ENCODE measurements at places on chromosomes 5 and 9.

DNA sequence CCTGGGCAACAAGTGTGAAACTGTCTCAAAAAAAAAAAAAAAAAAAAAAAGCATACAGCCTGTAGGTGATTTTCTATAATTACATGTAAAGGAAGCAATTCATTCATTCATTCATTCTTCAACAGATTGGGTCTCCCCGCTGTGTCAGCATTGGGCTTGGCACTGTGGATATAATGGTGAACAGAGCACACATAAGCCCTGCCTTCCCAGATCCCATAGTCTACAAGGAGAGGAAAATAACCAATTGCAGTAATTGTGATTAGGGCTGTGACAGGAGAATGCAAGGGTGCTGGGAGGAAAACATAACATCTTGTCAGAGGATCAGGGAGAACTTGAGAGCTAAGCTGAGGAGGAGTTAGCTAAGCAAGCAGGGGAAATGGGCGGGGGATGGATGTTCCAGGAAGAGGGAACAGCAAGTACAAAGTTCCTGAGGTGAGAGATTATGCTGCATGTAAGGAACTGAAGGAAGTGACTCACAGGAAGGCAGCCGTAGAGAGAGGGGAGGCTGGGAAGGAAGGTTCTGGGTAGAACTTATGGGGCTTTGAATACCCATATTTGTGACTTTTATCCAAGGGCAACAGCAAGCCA, 24.0 kb upstream of the KLF9 start:
- no peak for DNase-seq

DNA sequence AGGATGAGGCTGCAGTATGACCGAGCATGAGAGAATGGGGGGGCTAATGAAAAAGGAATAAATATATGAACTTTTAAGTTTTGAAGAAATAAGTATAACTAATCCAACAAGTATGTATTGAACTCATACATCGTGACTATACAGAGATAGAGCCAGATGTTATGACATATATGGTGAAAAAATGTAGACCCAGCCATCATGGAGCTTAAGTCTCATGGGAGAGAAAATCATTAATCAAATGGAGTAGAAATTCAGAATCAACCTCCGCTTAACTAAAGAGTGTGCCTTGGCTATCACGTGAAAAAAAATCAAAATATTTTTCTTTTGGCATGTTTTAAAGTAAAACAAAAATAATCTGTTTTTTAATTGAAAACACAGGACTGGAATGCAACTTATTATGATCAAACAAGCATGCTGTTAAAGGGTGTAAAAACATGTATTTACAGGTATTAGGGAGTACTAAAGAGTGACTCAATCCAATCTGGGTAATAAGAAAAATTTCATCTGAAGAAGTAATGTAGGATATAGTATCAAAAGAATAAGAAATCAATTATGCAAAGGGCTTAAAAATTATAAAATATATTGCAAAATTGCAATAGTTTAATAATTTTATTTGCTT, 868.5 kb upstream of the NUDT12 start:
- DNase-seq: no peak

DNA sequence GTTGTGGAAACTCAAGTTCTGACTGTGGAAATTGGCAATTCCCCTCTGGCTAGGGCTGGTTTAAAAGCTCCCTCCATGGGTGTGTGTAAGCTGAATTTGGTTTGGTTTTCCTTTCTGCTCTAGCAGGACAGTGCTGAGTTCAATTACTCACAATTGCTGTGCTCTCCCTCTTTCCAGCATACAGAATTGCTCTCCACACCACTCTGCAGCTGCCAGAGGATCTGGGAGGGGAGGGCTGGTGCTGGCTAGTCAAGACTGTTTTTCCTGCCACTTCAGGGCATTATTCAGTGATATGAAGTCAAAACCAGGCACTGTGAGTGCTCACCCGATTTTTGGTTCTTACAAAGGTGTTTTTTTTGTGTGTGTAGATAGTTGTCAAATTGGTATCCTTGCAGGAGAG, 336.9 kb upstream of the SLC24A2 start:
- no peak for DNase-seq

- no peak for DNase-seq
Observed at GRCh38 chr5:153496835-153497234, 6.4 kb downstream of the GRIA1 start.

GRCh38 chr9:133772581-133772980, 34.4 kb upstream of the SARDH start:
- no peak for DNase-seq

DNA sequence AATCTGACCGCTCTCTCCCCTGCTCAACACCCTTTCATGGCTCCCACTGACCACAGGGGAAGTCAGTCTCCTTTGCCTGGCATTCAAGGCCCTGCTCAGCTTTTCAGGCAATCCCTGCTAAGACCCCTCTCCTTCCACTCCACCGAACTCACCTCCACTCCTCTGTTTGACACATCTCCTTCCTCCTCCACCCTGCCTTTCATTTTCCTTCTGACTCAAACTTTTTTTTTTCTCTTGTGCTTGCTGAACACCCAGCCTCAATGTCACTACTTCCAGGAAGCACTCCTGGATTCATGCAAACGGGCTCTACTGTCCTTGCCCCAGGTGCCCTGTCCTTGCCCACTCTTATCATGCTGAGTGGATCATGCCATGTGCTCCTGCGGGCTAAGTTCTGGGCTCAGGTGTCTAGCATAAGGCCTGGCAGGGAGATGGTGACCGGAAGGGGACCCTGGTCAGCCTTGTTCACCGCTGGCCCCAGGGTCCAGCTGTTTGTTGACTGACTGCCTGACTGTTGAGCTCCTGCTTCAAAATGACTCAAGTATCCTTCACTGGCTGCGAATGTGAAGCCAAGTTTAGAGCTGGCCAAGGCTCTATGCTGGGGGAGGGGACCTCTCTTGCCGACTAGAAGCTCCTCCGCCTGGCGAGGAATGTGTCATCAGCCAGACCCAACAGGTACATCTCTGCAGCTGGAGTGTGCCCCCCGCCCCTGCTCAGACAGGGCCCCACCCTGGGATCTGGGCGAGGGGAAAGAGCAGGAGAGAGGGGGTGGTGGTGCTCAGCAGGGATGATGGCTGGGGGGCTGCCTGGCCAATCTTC, 6.2 kb downstream of the NR5A1 start:
- DNase-seq: no peak

DNA sequence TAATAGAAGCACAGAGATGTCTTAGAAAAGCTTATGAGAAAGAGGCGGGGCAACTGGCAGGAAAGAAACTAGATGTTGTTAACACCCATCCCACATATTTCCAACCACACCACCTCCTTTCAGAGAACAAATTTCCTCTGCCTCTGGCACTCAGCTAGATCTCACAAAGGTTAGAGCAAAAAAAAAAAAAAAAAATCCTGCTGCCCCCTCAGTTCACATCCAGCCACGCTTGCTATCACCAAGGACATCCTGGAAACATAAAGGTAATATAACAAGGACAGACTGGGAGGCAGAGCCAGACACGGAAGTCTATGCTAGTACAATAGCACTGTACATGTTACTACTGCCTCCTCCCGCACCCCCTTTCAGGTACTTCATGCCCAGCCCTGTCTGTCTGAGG, 238.0 kb upstream of the PTGER4 start:
- peak; percentile 41 for DNase-seq

DNA sequence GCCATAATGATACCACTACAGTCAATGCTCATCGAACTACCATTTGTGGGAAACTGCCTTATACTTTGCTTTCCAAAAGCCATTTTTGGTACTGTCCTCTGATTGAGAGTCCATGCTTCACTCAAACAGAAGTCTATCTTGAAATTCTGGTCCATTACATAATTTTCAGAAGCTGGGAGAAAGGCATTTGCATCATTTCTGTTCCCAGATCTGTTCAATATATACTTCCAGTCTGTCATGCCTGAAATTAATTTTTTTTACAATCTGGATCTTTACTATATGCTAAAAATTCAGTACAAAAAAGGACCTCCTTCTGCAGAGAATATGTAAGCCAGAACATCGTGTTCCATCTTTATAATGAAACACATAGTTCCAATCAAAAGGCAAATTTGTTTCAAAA, 528.9 kb upstream of the MEF2C start:
- no peak for DNase-seq

DNA sequence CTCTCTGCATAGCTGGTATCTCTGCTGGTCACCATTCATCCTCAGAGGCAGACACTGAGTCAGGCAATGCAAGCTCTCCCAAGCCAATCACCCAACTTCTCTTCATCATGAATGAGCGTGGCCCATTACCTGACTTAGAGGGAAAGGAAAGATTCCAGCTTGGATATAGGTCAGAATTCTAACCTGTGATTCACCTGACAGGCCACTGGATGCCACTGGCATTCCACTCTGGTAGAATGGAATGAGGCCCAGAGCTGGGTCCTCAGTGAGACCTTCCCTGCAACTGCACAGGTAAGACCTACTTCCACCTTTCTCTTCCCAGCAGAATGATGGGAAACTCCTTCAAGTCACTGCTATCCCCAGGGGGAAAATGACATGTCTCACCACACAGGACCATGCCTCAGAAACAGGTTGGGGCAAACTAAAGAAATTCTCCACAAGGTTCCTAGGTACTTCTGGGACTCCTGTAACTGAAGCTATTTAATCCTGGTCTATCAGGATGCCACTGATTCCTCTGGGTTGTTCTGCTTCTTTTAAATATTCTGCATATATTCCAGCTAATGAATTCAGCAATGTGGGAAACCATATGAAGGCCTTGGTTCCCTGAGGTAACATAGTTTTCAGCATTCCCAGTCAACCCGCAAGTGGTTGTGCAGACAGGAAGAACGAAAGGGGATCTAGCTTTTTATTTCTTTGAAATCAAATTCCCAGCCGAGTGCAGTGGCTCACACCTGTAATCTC, 62.0 kb downstream of the SUSD1 start:
- DNase-seq: no peak

- no peak for DNase-seq
Observed at GRCh38 chr9:106621313-106622163, 241.4 kb upstream of the ZNF462 start.

- no peak for DNase-seq
Observed at GRCh38 chr5:154603953-154604679, 126.1 kb upstream of the HAND1 start.

DNA sequence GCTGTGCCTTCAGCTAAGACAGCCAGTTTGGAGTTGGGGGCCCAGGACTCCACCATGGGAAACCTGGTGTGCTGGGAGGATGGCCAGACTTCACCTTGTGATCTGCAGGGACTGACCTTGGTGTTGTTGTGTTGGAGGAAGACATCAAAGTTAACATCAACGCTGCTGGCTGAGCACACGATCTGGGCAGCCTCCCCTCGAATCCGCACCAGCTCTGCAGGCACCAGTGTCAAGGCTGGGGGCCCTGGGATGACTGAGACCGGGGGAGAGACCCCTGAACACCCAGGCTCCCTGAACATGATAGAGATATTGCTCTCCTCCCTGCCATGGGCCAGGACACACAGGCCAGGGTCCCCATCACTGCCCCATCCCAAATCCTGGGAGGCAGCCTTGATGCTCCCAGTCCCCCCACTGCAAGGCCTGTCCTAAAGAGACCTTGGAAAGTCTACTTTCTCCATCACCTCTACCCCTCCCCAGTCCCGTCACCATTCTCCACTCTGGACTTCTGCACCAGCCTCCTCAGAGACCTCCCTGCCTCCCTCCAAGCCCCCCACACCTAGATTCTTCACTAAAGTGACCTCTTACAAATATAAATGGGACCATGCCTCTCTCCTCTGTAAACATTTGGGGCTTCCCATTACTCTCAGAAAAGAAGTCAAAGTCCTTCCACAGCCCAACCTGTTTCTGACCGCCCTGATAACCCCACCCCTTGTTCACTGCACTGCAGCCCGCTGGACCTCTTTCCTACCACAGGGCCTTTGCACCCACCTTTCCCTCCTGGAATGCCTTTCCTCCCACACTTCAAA, 8.2 kb downstream of the CSF1R start:
- no peak for DNase-seq

GRCh38 chr5:142873831-142874230, 103.7 kb downstream of the ARHGAP26 start:
- no peak for DNase-seq

DNA sequence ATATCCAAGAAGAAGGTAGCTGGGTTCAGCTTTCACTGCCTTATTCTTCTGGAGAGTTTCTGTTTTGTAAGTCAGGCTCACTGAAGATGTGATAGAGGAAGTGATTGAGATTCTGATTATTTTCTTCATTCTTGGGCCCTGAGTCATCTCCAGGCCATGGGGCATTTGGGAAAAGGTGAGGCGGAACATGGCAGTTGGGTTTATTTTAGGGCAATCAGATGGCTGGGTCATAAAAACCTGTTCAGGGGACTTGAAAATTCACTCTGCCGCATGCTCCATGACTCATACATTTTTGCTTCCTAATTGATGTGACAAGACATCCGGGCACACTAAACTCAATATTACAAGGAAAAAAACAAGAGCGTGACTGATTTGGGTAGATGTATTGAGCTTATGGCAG, 265.7 kb upstream of the KLF4 start:
- no peak for DNase-seq

- DNase-seq: no peak
Observed at GRCh38 chr9:78598120-78598519, 301.2 kb downstream of the PSAT1 start.

GRCh38 chr9:37034305-37034937, 353 bp upstream of the PAX5 start:
- DNase-seq: no peak

- no peak for DNase-seq
Observed at GRCh38 chr9:130305381-130305780, 39.8 kb downstream of the HMCN2 start.

DNA sequence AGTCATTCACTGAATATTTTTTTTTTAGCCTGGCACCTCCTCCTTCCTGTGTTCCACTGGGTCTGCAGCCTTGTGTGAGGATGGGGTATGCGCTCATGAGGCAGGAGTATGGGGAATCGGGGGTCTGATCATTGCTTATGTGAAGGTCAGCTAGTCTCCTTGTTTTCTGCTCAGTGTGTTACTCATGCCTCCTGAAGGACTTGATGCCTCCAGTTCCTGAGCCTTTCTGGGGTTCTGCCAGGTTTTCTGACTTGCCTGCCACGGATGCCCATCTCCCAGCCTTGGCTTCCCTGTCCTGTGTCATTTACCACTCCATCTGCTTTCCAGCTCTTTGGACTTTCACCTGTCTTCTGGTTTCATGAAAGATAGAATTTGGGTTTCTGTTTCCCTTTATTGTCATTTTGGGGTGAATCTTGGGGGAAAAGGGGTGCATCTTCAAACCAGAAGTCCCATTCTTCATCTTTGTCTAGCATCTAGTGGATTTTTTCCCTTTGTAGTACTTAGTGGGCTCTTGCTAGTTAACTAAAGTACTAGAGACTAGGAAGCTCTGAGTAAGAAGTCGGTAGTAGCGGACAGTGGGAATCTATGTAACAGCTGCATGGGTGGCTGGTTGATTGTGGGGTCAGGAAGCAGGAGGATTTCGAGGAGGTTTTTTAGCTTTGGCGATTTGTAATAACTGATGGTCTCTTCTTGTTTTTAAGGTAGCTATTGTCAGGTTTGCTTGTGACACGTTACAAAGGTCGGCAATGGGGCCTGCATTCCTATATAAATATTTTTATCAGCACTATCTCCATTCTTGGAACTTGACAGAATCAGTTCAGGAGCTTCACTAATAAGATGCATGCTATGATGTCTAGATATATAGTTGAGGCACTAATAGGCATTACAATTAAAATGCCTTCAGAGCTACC, 8.2 kb downstream of the OTULIN start:
- no peak for DNase-seq

- DNase-seq: no peak
Observed at GRCh38 chr9:33445389-33446239, 1.8 kb downstream of the AQP3 start.

GRCh38 chr5:154756868-154757813, 2.0 kb downstream of the LARP1 start:
- peak; percentile 37 for DNase-seq

- DNase-seq: no peak
Observed at GRCh38 chr5:5721881-5722280, 299.4 kb downstream of the ICE1 start.
